Activated T-helper 17 cell treated with anti-CD3 and anti-CD28 coated beads, Interleukin-2, amount 50 U/mL, for 72 hours (primary cell): ENCODE measurements at places on chromosomes 7 and 10.

DNA sequence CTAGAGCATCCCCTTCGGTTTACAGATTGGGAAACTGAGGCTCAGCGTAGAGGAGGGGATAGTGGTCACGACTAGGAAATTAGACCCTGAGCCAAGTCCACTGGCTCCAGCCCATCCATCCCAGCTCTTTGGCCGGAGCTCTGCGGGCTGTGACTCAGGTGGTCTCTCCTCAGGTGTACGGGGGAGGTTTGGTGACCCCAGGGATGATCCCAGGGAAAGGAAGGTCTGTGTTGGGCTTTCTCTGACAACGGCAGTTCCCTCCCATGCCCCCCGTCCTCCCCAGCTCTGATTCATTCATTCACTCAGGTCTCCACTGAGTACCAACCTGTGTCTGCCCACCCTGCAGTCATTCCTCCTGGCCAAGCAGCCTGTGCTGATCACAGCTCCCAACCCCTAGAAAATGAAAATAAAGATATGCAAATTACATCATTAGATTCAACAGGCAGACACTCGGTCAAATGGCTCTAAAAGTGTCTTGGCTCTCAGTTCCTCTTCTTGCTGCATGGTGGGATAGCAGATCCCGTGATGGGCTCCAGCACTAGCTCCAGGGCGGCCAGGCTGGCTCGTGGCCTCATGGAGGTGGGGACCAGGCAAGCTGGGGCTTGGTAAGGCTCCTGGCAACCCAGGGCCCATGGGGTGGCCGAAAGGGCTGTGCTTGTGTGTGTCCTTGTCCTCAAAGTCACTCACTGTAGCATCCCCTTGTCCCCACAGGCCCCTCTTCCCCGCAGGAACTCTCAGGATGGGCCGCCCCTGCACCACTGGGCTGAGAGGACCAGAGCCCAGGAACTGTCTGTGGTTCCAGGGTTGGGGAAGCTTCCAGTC lies 37.8 kb downstream of the CLRN3 start:
- ATAC-seq = no peak

- no peak for ATAC-seq
Observed at GRCh38 chr7:117972606-117973005, 99.4 kb upstream of the CTTNBP2 start.

- no peak for ATAC-seq
Observed at GRCh38 chr7:128831178-128831993, 1.2 kb downstream of the FLNC start.

DNA sequence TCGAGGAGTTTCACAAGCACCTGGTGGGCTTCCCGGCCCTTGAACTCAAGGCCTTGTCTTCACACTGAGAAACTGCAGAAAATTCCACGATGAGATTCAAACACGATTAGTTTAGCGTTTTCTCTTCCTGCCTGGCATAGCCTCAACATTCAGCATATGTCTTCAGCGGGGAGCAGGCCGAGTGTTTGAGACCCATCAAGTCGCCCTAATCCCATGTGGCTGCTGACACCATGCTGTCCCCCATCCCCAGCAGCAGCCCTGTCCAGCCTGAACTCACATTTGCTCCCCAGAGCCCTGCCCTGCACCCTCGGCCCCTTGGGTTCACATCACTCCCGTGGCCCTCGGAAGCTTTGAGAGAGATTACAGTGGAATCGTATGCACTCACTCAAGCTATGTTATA lies 35.3 kb upstream of the RBM33 start:
- no peak for ATAC-seq

GRCh38 chr7:151759591-151760042 lies 117.3 kb downstream of the PRKAG2 start:
- peak; percentile 38 for ATAC-seq

DNA sequence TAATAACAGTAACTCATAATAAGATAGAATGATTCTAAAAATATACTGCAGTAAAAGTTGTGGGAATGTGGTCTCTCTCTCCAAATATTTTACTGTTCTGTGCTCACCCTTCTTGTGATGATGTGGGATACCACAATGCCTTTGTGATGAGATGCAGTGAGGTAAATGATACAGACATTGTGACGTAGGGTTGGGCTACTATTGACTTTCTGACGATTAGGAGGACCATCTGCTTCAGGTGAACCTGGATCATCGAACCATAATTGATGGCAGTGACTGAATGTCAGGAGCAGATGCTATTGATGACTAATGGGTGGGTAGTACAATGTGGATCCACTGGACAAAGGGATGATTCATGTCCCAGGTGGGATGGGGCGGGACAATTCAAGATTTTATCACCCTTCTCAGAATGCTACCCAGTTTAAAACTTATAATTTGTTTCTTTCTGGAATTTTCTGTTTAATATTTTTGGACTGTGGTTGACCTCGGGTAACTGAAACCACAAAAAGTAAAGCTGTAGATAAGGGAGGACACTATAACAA lies 73.9 kb upstream of the ARMC3 start:
- ATAC-seq = no peak

DNA sequence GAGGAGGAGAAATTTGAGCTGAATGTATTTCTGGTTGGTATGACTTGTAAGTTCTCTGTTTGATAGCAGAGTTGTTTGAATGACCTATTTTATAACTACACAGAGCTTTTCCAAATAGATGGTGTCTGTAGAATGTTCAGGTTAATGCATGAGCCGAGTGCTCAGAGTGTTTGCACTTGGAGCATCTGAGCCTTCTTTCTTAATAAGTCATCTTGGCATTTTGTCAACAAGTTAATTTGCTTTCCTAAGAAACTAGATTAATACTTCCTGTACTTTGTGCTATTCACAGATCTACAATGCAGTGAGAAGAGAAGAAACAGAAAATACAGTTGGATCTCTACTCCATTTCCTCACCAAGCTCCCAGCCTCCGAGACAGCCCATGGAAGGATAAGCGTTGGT lies 138.2 kb downstream of the PLCE1 start:
- ATAC-seq = no peak

- ATAC-seq = no peak
Observed at GRCh38 chr10:49803988-49804387, 41.9 kb upstream of the OGDHL start.

DNA sequence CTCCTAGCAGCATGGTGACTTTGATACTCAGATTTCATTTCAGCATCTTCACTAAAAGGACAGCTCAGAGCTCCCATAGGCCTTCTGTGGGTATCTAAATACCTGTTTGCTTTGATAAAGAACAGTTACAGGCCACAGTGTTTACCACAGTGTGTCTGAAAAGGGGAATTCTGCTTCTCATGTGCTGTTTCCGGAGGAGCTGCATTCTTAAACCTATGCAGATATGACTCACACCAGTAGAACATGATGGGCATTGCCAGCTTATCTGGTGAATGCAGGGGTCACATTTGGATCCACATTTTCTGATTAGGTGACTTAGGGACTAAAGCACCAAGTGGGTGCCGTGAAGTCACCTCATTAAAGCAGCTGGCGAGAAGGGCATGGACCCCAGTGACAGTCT lies 52.6 kb downstream of the TRRAP start:
- ATAC-seq = peak; percentile 98

DNA sequence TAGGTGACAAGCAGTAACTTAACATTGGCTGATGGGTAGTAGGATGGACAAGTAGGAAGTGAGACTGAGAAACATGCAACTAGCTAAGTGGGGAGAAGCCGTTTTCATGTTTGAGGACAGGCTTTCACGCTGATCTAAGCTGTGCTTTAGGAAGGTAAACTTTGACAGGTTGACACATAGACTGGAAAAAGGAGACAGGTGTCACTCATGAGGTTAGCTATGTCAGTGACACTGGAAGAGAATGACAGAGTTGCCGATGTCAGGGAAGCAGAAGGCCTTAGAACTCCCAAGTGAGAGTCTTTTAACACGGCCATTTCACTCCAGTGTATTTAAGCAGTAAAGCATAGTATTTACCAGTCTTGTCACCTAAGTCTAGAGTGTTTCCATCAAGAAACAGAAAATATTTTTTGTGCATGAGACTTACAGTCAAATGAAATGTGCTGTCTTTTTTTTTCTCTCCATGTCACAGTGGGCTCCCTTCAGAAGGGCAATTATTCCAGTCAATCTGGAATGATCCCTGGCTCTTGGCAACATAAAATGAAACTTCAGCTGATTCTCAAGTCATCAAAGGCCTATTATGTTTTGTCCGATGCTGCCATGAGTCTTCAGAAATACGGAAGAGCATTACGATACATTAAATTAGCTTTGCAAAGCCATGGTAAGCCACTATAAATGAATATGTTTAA lies 20.6 kb downstream of the EDRF1 start:
- ATAC-seq = no peak

DNA sequence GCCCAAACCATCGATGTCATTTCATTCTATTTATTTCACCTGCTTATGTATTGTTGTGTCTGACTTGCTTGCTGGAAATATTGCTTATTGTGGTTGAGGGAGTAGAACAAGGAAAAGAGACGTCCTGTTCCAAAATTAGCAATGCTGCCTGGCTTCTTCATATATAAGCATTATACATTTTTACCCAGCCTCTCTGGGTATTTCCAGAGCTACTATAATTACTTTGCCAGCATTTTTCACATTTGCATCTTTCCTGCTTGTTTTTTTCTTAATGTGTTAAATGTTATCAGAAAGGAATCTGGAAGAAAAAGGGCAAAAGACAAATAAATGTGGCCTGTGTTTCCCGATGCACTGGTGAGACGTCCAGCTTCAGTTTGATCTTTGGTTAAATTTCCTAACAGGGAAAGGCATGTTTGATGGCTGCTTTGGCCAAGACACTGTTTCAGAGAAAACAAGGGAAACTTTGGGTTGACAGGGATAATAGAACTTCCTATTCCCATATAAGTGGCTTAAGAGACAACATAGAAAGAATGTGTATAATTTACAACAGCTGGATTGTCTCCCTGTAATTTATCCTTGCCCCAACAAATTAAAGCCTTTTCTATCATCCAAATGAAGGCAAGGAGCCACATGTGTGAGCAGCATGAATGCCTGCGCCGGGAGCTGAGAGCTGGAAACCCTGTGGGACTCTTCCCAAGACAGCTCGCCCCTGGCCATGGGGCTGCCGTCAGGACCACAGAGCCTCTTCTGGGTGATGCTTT lies 671.1 kb upstream of the CELF2 start:
- ATAC-seq = no peak

- peak; percentile 50 for ATAC-seq
Observed at GRCh38 chr7:99789441-99790070, 5.6 kb upstream of the CYP3A4 start.

- ATAC-seq = peak; percentile 23
Observed at GRCh38 chr7:111855161-111855841, 293.0 kb upstream of the IMMP2L start.

DNA sequence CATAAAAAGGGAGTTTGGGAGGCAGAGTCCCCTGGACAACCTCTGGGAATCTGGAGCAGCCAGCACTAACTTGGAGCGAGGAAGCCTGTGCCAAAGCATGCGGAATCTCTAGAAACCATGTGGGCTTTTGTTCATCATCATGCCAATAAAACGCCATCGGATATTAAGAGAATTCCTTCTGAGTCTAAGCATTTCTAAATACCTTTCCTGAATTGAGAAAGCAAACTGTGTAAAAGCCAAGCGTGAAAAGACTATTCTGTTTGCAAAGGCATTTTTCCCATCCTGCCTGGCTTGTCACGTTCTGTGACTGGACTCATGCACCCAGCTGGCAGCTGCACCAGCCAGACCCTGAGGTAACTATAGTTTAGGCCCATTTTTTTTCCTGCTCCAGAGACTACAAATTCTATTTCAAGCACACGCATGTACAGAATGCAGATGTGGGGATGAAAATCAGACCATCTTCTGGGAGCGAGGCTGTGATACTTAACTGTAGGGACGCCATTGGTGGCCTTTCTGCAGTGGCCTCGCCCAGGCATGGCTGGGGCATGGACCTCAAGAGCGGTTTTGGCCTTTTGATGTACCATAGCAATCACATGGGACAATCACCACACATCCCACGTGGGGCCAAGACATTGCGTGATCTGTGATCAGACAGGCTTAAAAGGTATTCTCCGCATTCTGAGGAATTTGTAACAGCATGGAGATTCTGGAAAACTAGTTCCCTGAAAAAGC lies 218.9 kb downstream of the KIAA1217 start:
- no peak for ATAC-seq

DNA sequence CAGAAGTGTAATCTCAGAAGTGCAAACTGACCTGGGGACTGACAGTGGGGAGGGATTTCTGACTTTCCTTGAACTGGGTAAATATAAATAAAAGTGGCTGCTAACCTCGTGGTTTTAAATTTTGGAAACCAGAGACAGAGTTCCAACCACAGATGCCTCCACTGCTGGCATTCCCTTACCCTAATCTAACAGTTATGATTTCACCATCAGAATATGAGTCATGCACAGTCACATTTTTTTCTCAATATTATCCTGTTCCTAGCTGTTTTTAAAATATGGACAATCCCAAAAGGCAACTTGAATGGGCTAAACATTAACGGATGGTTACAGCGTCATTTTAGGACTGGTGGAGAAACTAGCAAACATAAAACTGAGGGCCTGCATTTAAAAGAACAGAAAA lies 264.3 kb upstream of the INHBA start:
- ATAC-seq = no peak

DNA sequence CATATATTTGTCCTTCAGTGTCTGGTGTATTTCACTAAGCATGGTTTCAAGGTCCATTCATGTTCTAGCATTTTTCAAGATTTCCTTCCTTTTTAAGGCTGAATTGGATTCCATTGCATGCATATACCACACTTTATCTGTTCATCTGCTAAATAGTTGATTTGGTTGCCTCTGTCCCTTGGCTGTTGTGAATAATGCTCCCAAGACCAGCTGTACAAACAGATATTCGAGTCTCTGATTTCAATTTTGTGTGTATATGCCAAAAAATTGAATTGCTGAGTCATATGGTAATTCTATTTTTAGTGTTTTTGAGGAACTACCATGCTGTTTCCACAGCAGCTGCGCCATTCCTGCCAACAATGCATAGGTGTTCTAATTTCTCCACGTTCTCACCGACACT lies 216.4 kb downstream of the NRG3 start:
- no peak for ATAC-seq

- ATAC-seq = no peak
Observed at GRCh38 chr10:74306227-74306982, 155.4 kb downstream of the ADK start.

DNA sequence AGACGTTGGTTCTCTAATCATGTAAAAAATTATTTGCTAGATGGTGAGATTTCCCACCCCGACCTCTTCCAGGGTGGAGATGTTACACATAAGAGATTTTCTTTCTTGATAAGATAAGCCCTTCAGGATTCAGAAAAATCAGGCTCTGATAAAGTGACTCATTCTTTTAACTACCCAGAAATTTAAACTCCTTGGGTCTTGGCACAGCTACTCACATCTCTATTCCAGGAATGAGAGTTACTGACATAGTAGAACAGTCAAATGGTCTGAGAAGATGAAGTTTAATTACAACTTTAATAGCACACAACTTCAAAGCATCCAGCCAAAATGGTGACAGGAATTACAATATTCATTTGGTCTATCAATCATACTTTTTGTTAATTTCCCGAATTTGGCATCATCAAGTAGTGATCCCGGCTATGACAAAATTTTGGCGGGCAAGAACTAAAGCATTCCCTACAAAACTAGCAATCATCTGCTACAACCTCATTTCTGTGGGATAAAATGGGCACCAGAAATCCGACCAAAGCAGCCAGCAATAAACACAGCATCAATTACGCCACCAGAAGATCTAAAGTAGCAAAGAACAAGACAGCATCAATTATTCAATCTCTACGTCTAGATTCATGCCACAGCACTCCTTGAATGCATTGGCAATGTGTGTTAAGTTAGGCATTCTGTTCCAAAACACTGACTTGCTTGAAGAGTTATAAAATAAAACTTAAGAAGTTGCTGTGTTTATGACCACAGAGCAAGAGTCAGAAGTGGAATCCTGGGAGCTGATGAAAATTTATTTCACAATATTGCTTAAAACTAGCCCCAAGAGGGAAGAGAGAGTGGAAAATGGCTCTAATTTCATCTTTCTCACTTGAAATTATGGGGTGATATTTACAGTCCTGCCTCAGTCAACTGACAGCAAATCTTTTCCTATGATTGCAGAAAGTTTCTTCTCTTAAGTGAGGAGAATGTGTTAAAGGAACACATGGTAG lies 565.7 kb upstream of the ANKRD30A start:
- ATAC-seq = no peak
